Adrenal gland (tissue), 19 donors: ENCODE measurements at places on chromosomes 11 and 22. TPM values are rescaled to one million over a fixed set of nuclear protein-coding genes. Genes with fewer than 3 reads are reported as not detected.

The DNHD1 gene
- total RNA-seq: 11.0 TPM

The UBQLNL gene
- total RNA-seq: not detected

The IL17REL gene
- not detected for total RNA-seq

The HOATZ gene
- total RNA-seq: not detected

The PANX3 gene
- total RNA-seq: not detected

The FAM111B gene
- total RNA-seq: 1.1 TPM

The MS4A7 gene
- 7.8 TPM for total RNA-seq

- H3K27me3 ChIP-seq: no peaks in the 10 kb centered on the region
- no peak overlapping the region for H3K4me3 ChIP-seq
- peaks cover 8% of the 10 kb centered on the region for H3K4me1 ChIP-seq
- no peak for DNase-seq
Measured at GRCh38 chr11:78560826-78561484, 13.7 kb downstream of the NARS2 start.

DNA sequence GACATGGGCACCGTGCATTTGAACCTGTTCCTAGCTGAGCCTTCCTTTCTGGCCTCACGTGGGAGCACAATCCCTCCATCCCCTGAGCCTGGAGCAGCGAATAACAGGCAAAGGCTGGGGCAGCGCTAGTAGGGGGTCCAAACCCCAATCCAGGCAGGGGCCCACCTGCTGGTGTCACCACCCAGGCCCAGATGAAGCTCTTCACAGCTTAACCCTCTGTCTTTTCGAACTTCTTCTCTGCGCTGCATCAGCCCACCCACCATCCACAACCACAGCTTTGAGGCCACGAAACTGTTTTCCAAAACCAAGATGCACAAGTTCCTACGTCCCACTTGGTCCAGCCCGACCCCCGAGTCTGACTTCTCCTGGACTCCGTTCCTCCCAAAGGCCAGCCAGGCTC is 11.5 kb downstream of the KCNC1 start:
- H3K4me3 ChIP-seq: no peak overlapping the region
- H3K27me3 ChIP-seq: no peaks in the 10 kb centered on the region
- no peaks in the 10 kb centered on the region for H3K4me1 ChIP-seq
- H3K36me3 ChIP-seq: no peaks in the 10 kb centered on the region
- no peak overlapping the region for H3K27ac ChIP-seq

- H3K27me3 ChIP-seq: no peaks in the 10 kb centered on the region
- H3K36me3 ChIP-seq: no peaks in the 10 kb centered on the region
- H3K27ac ChIP-seq: no peak overlapping the region
- H3K4me1 ChIP-seq: no peaks in the 10 kb centered on the region
- no peak overlapping the region for H3K4me3 ChIP-seq
- DNase-seq: no peak
Measured at GRCh38 chr22:25987948-25988347, 181.3 kb upstream of the SEZ6L start.

DNA sequence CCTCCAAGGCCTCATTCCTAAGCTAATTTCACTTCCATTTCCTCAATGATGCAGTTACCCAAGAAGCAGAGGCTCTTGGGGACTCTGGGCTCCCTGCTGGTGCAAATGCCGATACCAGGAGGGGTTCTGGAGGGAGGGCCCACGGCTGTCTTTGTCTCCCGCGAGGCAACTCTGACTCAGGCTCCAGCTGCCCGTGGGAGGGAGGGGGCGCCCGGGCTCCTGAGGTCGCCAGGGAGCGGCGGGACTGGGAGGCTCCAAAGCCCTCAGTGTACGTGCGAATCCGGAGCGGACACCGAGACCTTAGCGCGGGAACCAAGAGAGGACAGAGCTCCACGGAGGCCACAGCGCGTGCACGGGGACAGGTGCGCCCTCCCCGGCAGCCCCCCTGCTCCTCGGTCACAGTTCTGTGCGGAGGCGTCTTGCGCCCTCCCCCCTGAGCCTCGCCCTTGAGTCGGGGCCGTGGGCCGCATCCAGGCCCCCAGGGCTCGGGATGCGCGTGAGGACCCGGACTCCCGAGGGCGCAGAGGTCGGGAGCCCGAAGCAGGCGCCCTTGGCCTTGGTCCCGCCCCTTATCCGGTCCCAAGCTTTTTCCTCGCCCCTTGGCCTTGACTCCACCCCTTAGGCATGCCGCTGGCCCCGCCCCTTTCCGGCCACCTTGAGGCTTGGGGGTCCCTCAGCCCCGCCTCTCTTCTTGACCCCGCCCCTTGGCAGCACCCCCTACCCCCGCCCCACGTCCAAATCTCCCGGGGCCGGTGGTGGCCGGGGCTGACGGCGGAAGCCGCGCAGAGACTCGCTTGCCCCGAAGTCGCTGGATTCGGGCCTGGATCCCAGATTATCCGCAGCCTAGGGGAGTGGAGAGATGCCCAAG is 4.7 kb upstream of the SHISA8 start:
- peak; percentile 75 for DNase-seq
- peaks cover 8% of the 10 kb centered on the region for H3K27me3 ChIP-seq
- peaks cover 45% of the 10 kb centered on the region for H3K4me1 ChIP-seq

DNA sequence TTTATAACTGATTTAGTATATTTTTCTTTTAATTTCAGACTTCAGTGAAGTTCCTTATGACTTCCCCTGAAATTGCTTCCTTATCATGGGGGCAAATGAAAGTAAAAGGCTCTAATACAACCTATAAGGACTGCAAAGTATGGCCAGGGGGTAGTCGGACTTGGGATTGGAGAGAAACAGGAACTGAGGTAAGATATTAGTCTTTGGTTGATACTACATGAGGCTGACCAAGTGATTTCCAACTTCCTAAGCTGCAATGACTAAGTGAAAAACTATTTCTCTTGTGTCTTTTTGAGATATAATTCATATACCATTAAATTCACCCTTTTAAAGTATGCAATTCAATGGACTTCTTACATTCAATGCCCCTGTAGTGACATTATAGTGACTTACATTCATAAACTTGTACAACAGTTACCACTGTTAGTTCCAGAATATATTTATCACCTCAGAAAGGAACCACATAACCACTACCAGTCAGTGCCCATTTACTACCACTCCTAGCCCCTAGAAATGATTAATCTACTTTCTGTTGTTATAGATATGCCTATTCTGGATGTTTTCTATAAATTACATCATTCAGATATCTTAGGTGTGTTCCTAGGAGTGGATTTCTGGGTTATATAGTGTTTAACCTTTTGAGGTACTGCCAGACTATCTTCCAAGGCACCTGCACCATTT is 21.6 kb downstream of the AAMDC start:
- H3K4me3 ChIP-seq: no peak overlapping the region
- H3K4me1 ChIP-seq: no peaks in the 10 kb centered on the region
